ENCODE measurements at places on chromosomes 2 and 18.
A peak's percentile ranks its signal among the peaks of the same experiment; 100 is the strongest.

- DNase-seq: peak; percentile 36
Measured at GRCh38 chr2:166180951-166181812, 53.4 kb upstream of the SCN1A start.

DNA sequence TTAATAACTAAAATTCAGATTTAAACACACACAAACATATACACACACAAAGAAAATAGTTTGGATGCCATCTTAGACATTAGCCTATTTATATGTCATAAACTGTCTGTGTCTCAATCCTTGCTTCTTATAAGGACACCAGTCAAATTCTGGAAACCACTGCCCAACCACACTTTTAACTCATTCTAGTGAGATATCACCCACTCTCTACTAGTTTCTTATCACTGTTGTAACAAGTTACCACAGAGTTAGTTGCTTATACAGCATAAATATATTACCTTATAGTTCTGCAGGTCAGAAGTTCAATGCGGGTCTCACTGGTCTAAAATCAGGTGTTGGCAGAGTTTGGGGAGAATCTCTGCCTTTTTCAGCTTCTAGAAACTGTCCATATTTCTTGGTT is 239.1 kb downstream of the MTX2 start:
- DNase-seq: no peak

- no peak for DNase-seq
Measured at GRCh38 chr18:55239740-55240139, 280.5 kb upstream of the CCDC68 start.

GRCh38 chr2:120885321-120885720 is 149.7 kb downstream of the GLI2 start:
- no peak for DNase-seq

GRCh38 chr18:59189008-59189407 is 30.9 kb upstream of the GRP start:
- no peak for DNase-seq

GRCh38 chr2:105733875-105734274 is 10.8 kb upstream of the NCK2 start:
- no peak for DNase-seq

DNA sequence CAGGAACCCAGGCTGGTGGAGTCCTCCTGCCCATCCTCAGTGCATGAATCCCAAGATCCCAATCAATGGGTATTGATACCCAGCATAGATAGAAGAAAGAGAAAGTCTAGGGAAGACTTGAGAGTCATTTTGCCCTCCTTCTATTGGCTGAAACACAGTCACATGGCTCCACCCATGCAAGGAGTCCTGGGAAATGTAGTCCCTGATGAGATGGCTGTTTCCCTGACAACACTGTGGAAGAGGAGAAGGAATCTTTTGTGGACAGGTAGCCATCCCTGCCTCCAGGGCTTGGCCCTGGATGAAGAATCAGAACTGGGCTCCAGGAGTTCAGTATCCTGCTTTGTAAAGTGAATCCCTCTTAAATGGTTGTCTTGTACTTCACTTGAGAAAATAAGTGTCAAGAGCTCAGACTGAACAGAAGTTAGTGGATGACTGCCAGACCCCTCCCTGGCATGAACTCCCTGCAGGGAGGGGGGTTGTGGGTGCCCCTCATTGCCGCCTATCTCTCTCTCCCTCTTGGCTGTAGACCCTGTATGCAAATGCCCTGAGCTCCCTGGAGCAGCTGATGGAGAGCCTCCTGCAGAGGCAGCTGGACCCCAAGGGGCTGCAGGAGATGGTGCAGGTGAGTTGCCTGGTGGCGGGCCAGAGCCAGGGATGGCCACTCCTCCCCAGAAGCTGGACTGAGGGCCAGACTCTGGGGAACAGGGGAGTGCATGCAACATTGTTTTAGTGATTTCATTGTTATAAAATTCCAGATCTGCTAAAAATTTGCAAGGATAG is 36.1 kb downstream of the MROH2A start:
- DNase-seq: no peak

DNA sequence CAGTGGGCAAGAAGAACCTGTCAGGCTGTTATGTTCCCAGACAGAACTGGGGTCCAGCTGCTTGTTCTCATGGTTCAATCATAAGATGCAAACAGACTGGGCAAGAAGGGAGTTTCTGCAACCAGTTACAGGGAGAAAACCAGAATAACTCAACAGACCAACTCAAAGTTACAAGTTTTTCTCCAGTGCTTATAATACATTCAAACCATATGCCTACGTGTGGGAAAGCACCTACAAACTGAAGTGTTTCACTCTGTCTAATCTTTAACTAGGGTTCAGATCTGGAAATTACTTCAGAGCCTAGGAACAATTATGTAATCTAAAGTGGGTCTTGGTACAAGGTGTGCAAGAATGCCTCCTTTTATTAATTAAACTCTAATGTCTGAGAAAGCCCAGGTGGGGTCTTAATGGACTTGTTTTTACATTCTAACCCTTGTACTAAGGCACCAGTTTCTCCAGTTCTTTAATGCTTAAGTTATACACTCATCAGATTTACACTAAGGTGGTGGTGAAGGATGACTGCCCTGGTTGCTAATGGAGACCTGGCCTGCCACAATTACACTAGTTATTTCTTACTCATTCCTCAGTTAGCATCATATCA is 951.9 kb downstream of the TSN start:
- DNase-seq: no peak

DNA sequence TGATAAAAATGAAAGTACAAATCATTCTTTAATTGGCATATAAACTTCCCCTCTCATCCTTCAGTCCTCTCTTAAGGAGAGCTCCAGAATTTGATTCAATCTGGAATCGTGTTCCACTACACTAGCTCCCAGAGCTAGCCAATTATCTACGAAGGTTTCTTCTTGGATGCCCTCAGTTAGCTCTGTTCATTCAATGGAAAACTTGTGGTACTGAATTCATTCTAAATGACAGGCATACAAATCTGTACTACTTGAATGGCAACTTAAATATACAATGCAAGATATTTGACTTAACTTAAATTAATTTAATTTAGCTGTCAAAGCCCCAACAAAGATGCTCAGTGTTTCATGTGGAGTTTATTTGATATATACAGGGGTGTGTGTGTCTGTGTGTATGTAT is 1474.2 kb upstream of the CELF4 start:
- no peak for DNase-seq

- no peak for DNase-seq
Measured at GRCh38 chr18:13136056-13136903, 82.3 kb upstream of the LDLRAD4 start.

GRCh38 chr2:79994965-79995364 is 309.6 kb downstream of the LRRTM1 start:
- DNase-seq: no peak

- DNase-seq: no peak
Measured at GRCh38 chr2:102424754-102425153, 1.8 kb downstream of the IL18RAP start.

DNA sequence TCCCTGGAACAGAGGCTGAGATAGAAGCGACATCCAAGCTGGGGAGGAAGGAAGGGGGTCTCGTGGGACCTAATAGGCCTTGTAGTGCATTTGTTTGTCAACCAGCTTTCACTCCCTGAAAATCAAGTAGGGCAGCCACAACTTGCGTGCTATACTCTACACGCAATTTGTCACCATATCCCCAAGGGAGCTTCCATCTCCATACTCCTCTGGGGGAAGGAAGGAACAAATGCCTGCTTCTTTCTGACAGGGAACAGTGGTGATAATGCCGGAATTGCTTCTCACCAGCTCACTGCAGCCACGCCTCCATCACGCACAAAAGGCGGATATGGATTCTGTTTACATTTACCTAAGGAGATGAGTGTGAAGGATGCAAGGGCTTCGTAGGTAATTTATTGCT is 213.4 kb downstream of the TMEM163 start:
- no peak for DNase-seq

GRCh38 chr2:130853391-130853790 is 16.7 kb downstream of the ARHGEF4 start:
- DNase-seq: no peak

DNA sequence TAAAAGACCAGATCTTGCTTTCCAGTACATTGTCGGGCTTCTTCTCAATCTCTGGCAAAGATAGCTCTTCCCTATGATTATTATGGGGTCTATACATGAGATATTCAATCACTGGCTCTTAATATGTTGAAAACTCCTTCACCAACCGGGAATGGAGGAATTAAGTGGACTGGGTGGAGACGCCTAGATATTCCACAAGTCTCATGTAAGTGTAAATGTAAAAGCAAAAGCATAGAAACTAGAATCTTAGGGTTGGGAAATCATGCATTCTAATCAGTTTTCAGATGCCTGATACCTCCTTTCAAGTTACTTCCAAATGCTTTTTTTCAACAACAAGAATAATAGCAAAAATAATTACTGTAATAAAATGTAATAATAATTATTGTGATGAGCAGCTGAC is 38.0 kb downstream of the DPP4 start:
- DNase-seq: no peak

- no peak for DNase-seq
Measured at GRCh38 chr2:168849610-168850009, 40.6 kb downstream of the SPC25 start.

DNA sequence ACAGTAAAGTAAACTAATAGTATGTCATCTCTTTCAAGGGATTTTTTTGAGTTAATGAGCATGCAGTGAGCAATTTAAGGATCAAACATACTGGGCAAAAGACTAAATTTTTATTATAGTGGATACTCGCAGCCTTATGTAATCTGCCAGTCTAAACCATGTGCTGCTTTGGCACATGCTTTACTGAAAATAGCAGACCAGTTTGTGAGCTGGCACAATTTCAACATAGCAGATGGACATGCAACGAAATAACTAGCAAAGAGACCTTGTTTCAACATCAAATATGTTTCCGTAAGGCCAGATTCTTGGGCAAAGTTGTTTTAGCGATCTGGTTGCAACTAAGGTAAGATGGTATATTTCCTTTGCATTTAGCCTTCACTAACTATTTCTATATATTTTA is 807.3 kb downstream of the NR4A2 start:
- DNase-seq: no peak

GRCh38 chr2:174682578-174683391 is 81.5 kb downstream of the CHRNA1 start:
- no peak for DNase-seq

DNA sequence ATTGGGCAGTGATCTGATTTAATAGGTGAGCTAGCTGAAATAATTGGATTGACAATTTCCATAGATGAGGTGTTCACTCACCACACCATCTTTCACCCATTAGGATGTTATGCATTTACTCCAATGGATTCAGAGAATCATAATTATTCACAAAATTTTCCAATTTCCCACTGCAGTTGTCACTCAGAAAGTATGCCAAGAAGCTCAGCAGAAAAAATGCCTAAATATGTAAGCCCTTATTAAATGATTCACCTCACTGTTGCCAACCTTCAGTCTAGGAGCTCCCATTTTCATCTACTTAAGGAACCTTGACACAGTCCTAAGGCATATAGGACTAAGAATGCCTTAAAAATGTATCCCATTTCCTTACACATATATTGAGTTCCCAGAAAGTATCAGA is 94.3 kb downstream of the MBD2 start:
- DNase-seq: no peak

GRCh38 chr2:197838036-197838435 is 33.6 kb downstream of the PLCL1 start:
- DNase-seq: no peak

DNA sequence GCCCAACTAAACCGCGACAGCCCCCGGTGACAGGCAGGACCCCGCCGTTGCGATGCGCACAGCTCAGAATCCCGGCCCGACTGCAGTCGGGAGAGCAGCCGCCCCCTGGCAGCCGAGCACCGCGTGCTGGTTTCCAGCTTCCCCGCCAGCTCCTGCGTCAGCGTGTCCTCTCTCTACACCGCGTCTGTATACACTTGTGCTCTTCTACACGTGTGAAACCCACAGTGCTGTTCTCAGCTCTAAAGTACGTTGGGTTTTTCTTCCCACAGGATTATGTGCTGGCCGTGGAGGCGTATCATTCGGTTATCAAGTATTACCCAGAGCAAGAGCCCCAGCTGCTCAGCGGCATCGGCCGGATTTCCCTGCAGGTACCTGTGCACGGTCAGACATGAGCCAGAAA is 54.0 kb downstream of the ADI1 start:
- no peak for DNase-seq

DNA sequence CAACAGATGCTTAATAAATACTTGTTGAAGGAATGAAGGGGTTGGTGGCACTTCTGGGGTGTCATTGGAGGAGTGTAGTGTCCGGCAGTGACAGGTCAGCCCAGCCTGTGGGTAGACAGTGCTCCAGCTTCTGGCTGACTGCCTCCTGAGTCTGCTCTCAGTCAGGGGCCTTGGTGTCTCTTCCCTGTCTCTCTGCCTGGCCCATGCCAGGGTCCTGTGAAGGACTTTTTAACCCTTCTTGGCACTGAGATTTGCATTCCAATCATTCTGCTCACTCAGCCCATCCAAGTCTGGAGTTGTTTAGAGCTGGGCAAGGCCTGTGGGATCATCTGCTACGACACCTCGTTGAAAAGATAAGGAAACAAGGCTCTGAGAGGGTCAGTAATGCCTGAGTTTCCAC is 1.4 kb upstream of the KCNK3 start:
- DNase-seq: no peak

GRCh38 chr2:136468799-136469369 is 296.5 kb upstream of the THSD7B start:
- peak; percentile 77 for DNase-seq

DNA sequence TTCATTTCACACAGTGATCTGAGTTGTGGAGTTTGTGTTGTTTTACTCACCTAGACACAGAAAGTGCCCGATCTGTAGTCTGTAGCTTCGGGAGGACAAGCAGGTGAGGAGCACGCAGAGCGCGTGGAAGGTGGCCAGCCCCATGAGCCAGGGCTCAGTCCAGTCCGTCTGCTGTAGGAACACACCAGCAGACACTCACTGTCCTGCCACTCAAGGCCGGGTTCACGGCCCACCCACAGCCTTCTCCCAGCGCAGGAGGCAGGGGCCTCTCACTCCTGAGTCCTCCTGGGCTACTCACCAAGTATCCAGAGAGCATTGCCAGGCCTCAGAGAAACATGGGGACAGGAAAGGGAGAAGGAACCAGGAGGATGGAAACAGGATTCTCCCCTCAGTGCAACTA is 1.7 kb downstream of the TMEM18 start:
- DNase-seq: no peak

DNA sequence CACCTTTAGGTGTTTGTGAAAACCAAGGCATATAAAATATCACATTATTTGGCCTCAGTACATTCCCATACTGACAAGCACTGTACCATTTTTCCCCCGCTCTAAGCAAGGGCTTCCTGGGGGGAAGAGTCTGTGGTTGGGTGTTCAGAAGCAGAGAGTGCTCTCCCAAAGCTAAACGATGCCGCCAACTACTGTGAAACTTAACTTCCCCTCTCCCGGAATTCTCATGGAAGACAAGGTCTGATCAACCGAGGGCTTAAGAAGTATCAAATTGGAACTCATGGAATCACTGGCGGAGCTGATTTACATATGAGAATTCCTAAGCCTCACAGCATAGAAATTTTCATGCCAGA is 433 bp upstream of the MFF start:
- peak; percentile 30 for DNase-seq

GRCh38 chr18:2572892-2573291 is 1.5 kb downstream of the NDC80 start:
- no peak for DNase-seq

All from NT2/D1 (cell line).